ENCODE measurements at places on chromosomes 7 and 10. TPM values are rescaled to one million over a fixed set of nuclear protein-coding genes. Genes with fewer than 3 reads are reported as not detected.

DNA sequence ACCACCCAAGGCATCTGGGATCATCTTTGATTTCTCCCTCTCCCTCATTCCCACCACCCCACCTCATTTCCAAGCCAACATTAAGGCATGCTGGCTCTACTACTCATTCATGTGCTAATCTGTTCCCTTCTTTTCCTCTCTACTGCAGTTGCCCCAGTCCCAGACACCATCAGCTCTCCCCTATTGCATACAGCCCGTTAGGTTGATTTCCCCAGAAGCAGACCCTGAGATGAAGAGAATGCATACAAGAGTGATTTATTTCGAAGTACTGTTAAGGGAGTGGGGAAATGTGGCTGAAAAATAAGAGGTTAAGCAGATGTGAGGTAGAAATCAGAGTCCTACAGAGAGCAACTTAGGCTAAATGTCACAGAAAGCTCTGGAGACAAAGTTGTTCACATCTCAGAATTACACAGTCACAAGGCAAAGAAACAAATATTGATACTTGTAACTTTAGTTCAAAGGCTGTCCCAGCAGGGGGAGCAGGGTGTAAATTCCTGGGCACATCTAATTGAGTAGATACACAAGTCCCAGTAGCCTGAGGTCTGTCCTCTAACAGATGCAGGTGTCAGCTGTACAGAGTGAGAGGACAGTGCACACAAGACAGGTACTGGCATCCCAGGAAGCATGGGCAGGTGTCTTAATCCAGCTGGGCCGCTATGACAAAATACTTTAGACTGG lies 20.9 kb downstream of the AKR1D1 start:
- no peak for DNase-seq

GRCh38 chr10:18532881-18533535 lies 118.4 kb downstream of the NSUN6 start:
- DNase-seq, result no peak

GRCh38 chr10:7337431-7338171 lies 73.2 kb downstream of the SFMBT2 start:
- no peak for DNase-seq

- peak; percentile 89 for DNase-seq
Measured at GRCh38 chr7:1412322-1413261, 46.7 kb downstream of the MICALL2 start.

DNA sequence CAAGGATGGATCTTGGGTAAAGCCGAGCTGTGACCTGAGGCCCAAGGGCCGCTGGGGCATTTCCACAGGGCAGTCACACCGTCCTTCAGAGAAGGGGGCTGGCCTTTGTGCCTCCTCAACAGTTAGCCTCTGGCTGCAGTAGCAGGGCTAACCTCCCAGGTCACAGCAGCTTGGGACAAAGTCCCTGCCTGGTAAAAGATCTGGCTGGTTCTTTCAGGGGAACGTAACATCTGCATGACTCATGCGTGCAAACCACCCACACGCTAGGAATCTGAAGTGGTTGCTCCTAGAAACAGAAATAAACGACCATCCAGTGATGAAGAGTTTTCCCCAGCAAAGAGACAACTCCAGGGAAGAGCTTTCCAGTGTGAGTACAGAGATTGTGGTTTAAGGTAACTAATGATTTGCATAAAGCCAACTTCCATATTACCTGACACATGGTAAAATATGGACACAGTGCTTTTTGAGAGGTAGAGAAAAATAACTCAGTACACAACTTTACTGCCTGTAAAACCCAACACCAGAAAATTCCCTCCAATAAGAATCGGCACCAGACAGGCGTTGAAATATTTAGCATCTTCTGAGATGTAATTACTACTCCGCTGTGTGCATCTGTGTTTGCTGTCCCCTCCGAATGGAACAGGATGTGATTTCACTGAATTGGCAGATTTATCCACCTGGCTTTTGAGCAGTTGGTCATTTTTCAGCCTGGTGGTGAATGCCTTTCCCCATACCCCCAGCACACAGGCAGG lies 84.9 kb upstream of the ADRB1 start:
- no peak for DNase-seq

DNA sequence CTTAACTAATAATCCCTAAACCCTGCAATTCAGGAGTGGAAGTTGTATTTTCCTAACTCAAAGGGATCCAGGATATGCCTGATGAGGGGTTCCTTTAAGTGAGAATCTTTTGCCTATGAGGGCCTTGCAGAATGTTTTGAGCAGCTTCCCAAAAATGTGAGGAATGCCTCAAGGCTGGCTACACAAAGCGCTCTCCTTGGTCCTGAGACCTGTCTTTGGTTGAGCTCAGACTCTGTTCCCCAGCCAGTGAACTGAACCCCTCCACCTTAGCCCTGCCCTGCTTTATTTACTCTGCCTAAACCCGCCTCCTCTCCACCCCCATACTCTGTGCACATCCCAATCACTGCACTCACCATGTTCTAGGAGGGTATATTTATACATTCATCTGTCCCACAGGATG lies 108.6 kb downstream of the NRCAM start:
- DNase-seq, result no peak

DNA sequence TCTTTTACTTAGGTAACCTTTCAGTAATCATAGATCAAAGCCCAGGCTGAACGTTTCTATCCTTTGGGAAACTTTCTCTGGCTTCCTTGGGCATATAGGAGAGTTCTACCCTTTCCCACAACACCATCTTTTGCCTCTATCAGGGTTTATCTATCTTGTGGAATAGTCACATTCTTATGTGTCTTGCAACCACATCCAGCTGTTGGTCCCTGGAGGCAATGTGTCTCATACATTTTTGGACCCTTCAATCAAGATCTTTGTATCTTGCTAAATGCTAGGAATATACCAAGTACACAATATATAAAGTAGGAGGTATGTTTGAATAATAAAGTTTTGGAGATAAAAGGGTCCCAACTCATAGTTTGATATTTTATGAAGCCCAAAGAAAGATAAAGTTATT lies 121.7 kb downstream of the RNLS start:
- DNase-seq, result no peak

- no peak for DNase-seq
Measured at GRCh38 chr7:17593819-17594419, 295.5 kb downstream of the AHR start.

DNA sequence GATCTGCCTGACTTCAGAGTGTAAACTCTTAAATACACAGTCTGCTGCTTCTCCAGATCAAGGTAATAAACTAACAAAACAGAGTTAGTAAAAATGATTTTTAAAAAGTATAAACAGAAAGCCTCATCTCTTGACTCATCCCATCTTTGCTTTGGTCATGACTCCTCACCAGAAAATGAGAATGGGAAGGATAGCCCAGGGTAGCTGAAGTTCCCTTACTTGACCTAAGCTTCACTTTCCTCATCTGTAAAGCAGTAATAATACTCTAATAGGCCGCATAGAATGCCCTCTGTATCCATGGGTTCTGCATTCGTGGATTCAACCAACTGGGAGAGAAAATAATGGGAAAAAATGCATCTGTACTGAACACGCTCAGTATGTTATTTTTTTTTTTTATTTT lies 11.3 kb upstream of the SLC25A28 start:
- no peak for DNase-seq

DNA sequence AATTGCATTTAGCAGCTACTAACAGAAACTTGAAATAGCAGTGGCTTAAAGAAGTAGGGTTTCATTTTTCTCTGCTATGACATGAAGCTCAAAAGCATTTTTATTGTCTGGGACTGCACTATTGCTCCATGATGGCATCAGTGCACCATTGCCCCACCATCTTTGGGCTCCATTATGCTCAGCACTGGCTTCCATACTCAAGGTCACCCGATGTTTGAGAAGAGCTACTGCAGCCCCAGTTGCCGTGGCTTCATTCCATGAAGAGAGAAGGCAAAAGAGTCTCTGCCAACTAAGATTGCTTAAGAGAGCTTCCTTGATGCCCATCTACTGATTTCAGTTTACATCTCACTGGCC lies 192.2 kb upstream of the LRGUK start:
- DNase-seq, result no peak

- DNase-seq, result peak; percentile 88
Measured at GRCh38 chr10:72328045-72328828, 26.5 kb downstream of the DNAJB12 start.

DNA sequence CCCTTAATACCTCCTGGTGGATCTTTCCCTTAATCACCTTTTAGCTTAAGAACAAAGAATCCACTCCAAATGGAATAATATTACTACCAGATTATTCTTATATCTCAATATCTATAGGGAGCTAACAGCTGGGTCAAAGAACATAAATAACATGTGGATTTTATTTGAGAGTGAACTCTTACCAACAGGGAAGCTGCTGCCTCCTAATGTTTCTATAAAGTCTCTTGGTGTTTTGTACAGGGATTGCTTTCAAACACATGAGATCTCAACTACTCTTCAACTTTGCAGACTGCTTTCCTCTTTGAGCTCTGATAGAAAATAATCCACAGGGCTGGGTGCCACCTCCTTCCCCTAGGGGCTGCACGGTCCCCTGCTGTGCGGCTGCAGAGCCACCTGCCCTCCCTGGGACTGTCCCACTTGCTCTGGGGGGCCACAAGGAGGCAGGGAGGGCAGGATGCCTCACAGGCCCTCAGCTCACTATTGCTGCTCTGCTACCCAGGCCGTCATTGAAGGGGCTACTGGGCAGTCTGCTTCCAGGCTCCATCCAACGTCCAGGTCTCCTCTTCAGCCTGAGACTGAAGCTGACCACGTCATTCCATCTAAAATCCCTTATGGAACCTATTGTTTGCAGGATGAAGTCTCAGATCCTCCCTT lies 191.2 kb downstream of the CXCL12 start:
- DNase-seq, result no peak

DNA sequence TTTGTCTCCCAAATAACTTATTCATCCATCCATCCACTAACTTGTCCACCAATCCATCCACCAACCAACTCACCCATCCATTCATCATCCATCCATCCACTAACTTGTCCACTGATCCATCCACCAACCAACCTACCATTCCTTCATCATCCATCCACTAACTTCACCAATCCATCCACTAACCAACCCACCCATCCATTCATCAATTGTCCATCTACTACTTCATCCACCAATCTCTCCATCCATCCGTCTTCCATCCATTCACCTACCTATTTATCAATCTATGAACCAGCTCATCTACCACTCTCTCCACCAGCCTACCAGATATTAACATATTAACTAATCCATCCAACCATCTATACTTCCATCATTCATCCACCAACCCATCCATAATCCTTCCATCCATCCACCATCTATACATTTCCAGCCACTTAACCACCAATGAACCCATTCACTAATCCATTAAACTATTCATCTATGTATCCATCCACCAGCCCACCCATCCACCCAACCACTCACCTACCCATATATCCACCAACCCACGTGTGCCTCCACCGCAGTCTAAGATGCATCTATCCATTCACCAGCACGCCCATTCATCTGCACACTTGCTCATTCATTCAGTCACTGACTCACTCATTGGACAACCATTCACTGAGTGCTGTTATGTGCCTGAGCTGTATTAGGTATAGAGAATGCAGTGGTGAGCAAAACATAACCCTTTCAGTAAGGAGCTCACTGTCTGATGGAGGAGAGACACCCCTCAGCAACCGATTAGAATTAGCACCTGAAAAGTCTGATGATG lies 19.8 kb upstream of the TBL2 start:
- no peak for DNase-seq

GRCh38 chr10:113436851-113437250 lies 116.0 kb upstream of the HABP2 start:
- no peak for DNase-seq

DNA sequence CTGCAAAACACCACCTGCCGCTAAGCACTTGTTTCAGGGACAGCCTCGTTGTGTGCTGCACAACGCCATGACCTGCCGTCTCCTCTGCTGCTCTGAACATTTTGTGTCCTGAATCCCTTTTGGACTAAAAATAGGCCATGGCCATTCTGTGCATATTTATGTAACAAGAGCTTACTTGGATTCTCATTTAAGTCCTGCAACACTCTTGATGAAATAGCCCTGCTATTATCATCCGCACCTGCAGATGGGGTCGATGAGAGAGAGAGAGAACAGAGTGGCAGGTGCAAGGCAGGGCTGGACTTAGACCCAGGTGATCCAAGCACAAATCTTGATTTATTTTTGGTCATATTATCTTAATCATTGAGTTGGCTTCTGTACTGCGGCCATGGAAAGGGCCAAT lies 121.2 kb upstream of the PRKCQ start:
- no peak for DNase-seq

- no peak for DNase-seq
Measured at GRCh38 chr10:78044699-78045098, 11.0 kb downstream of the RPS24 start.

- DNase-seq, result peak; percentile 50
Measured at GRCh38 chr10:30819341-30820181, 190.0 kb upstream of the LYZL2 start.

DNA sequence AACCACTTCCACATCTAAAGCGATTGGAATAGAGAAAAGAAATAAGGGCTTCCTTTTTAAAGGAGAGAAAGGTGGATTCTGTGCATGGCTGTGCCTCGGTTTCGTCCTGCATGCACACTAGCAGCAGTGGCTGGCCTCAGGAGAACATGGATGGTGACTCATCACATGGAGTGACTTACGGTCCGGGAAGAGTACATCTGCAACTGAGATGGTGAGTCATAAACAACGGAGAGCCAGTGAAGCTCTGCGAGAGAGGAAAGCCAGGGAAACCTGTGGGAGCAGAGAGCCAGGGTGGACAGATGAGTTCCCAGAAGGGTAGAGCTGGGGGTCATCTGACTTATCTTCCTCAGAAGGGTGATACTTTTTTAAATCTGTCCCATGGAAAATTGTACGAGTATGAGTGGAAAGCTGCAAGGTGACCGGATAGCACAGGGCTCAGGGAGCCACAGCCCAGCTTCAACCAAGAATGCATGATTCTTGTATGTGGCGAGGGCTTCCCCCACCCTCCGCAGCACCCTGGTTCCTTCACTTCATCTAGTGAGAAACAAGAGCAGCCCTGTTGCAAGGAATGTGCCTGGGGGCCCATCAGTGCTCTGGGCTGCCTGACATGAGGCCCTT lies 259.1 kb downstream of the KLF6 start:
- no peak for DNase-seq

DNA sequence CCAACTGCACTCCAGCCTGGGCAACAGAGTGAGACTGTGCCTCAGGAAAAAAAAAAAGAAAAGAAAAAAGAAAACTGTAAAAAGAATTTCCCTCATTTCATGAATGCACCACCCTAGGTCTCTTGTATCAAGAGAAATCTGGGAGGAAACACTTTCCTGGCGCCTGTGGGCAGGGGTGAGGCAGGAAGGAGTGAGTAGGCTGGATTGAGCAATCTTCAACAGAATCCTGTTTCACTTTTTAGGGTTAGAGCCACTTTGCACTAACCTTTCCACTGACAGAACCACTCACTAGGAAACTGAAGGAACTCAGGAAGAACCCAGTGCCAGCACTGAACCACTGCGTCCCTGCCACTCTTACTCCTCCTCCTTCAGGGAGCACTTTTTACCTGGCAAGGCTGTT lies 282.1 kb downstream of the CCDC3 start:
- DNase-seq, result no peak

The EEPD1 gene
- 6.6 TPM for total RNA-seq

The VSIR gene
- 63.0 TPM for total RNA-seq

The SP8 gene
- not detected for total RNA-seq

The CTAGE4 gene
- total RNA-seq, result 0.24 TPM

The PLEKHS1 gene
- total RNA-seq, result not detected

The POM121C gene
- total RNA-seq, result 21.8 TPM

The BMS1 gene
- 13.4 TPM for total RNA-seq

The UROS gene
- 69.5 TPM for total RNA-seq

The TRIM74 gene
- total RNA-seq, result 0.78 TPM

The CAMK2B gene
- total RNA-seq, result 149 TPM

The PKD2L1 gene
- not detected for total RNA-seq

The PON1 gene
- not detected for total RNA-seq

The BLVRA gene
- total RNA-seq, result 48.6 TPM

The AASS gene
- 20.6 TPM for total RNA-seq

The CARD11 gene
- total RNA-seq, result 0.32 TPM

The STN1 gene
- 33.9 TPM for total RNA-seq

The RP9 gene
- total RNA-seq, result 19.3 TPM
